Psoas muscle (tissue), 8 donors: ENCODE measurements at places on chromosomes 1 and 21. TPM values are rescaled to one million over a fixed set of nuclear protein-coding genes. Genes with fewer than 3 reads are reported as not detected.

DNA sequence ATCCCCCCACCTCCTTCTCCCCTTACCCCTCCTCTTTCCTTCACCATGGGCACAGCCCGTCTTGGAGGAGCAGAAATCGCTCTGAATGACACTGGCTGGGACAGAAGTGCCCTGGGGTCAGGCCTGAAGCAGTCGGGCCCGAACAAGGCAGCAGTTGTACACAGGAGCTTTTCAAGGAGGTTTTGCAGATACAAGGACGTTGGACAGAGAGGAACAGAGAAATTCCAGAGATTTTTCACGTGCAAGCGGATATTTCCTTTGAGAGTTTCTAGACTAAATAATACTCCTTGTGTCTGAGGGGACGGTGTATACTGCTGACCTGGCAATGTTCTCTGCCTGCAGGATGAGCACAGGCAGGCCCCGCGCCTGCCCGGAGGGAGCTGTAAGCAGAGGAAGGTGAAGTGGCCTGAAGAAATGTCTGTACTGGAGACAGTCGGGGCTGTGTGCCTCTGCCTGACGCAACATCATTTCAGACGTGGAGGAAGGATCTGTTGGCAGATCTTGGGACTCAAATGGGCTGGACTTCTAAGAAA lies 95.3 kb upstream of the SLC25A33 start:
- no peaks in the 10 kb centered on the region for H3K36me3 ChIP-seq
- H3K27me3 ChIP-seq, result no peaks in the 10 kb centered on the region
- peaks cover 62% of the 10 kb centered on the region for H3K4me1 ChIP-seq
- peak; percentile 48 for DNase-seq
- H3K27ac ChIP-seq, result peak overlapping the region; percentile 80
- H3K4me3 ChIP-seq, result no peak overlapping the region

DNA sequence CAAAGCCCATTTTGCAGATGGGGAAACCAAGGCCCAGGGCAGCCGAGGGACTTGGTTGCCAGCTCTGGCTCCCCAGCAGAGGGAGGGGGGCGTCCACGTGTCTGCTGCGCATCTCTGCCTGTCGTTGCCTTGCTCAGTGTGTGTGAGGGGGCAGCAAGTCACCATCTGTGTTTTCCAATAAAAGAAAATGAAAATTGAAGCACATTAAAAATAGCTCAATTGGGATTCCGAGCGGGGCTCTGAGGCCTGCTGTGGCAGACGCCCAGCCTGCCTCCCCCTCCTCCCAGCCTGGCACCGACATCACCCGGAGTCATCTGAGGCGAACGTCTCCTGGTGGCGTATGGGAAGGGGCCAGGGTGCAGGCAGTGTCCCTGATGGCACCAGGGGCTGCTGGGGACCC lies 51.2 kb downstream of the EPHB2 start:
- H3K27ac ChIP-seq, result no peak overlapping the region
- H3K36me3 ChIP-seq, result no peaks in the 10 kb centered on the region
- H3K4me1 ChIP-seq, result no peaks in the 10 kb centered on the region
- H3K27me3 ChIP-seq, result no peaks in the 10 kb centered on the region
- DNase-seq, result no peak
- no peak overlapping the region for H3K4me3 ChIP-seq

- no peaks in the 10 kb centered on the region for H3K27me3 ChIP-seq
- no peak overlapping the region for H3K27ac ChIP-seq
- H3K36me3 ChIP-seq, result peaks cover 8% of the 10 kb centered on the region
- DNase-seq, result no peak
Observed at GRCh38 chr1:21129407-21129806, 47.3 kb downstream of the EIF4G3 start.

GRCh38 chr1:152543820-152544219 lies 22.8 kb downstream of the LCE3E start:
- no peaks in the 10 kb centered on the region for H3K27me3 ChIP-seq
- H3K36me3 ChIP-seq, result no peaks in the 10 kb centered on the region
- DNase-seq, result no peak
- H3K4me1 ChIP-seq, result no peaks in the 10 kb centered on the region

DNA sequence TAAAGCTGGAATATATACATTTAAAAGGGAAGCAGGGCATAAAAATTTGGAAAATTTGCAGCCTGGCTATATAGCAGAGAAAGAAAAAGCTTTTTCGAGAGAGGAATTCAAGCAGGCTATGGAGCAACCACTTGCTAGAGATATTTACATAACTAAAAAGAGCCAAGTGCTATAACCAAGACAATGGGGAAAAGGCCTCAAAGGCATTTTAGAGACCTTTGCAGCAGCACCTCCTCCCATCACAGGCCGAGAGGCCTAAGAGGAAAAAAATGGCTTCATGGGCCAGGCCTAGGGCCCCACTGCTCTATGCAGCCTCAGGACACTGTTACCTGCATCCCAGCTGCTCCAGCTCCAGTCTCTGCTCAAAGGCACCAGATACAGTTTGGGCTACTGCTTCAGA lies 37.0 kb downstream of the CAPN9 start:
- H3K27ac ChIP-seq, result no peak overlapping the region
- no peaks in the 10 kb centered on the region for H3K36me3 ChIP-seq
- H3K4me1 ChIP-seq, result no peaks in the 10 kb centered on the region

DNA sequence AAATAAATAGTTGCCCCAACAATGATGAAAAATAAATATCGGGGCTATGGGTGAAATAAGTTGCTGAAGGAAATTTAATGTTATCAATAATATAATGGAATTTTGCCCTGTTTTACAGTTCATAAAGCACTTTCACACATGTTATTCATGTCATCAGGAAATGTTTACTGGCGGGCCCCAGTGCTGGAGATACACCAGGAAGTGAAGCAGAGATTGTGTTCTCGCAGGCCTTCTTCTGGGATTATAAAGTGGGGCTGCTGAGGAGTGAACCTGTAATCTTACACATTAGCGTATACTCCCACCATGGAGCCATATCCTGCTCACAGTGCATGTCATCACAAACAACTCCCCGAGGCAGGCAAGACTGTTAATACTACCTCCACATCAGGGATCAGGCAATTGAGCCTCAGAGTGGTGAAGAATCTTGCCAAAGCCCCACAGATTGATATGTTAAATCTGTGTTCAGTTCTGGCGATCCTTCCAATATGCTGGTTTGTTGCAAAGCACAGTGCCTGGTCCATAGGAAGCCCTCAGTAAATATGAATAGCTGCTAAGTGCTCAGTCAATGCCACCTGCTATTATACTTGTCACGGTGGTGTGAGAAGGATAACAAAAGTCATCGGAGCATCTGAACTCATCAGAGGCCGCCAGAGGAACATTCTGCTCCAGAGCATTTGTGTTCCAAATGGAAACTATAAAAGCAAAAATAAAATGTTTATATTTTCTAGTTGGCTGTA lies 104.4 kb upstream of the UBE2U start:
- no peaks in the 10 kb centered on the region for H3K36me3 ChIP-seq
- H3K4me1 ChIP-seq, result peaks cover 23% of the 10 kb centered on the region

DNA sequence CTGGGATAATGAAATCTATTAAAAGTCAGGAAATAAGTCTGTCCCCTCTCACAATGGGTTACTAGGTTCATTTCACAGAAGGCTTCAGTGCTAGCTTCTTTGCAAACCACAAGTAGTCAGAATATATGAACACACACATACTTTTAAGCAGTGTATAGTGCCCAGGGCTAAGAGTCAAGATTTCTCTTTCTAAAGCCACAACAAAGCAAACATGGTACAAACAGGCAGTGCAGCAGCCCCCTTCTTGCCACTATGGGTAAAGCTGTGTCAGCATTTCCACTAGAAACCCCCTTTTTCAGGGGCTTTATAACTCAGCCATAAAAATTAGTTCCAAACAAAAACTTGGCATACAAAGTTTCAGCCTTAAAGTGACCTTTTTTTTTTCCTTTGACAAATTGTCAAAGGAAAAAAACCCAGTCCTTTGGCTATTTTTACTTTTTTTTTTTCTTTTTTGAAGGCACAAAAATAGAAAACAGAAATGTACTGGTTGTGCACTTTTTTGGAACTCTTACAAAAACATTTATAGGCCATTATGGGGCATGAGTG lies 315.4 kb downstream of the LMO4 start:
- no peaks in the 10 kb centered on the region for H3K36me3 ChIP-seq
- H3K27ac ChIP-seq, result no peak overlapping the region
- no peaks in the 10 kb centered on the region for H3K4me1 ChIP-seq
- no peaks in the 10 kb centered on the region for H3K27me3 ChIP-seq
- H3K4me3 ChIP-seq, result no peak overlapping the region
- DNase-seq, result no peak

DNA sequence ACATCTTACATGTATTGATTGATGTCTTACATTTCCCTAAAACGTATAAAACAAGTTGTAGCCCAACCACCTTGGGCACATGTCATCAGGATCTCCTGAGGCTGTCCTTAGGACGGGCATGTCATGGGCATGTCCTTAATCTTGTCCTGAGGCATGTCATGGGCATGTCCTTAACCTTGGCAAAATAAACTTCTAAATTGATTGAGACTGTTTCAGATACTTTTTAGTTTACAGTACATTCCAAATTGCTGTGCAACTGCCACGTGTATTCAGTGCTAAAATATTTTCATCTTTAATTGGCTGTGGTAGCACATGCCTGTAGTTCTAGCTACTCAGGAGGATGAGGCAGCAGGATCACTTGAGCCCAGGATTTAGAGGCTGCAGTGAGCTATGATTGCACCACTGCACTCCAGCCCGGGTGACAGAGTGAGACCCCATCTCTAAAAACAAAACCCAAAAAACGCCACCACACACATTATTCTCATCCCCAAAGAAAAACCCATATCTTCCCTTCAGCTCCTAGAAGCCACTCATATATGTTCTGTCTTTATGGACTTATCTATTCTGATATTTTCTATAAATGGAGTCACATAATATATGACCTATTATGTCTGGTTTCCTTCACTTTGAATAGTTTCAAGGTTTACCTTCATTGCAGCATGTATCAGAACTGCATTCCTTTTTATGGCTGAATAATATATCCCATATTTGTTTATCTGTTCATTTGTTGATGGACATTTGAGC lies 96.0 kb upstream of the BTG3 start:
- no peak overlapping the region for H3K4me3 ChIP-seq
- DNase-seq, result no peak
- H3K27ac ChIP-seq, result no peak overlapping the region
- no peaks in the 10 kb centered on the region for H3K27me3 ChIP-seq

DNA sequence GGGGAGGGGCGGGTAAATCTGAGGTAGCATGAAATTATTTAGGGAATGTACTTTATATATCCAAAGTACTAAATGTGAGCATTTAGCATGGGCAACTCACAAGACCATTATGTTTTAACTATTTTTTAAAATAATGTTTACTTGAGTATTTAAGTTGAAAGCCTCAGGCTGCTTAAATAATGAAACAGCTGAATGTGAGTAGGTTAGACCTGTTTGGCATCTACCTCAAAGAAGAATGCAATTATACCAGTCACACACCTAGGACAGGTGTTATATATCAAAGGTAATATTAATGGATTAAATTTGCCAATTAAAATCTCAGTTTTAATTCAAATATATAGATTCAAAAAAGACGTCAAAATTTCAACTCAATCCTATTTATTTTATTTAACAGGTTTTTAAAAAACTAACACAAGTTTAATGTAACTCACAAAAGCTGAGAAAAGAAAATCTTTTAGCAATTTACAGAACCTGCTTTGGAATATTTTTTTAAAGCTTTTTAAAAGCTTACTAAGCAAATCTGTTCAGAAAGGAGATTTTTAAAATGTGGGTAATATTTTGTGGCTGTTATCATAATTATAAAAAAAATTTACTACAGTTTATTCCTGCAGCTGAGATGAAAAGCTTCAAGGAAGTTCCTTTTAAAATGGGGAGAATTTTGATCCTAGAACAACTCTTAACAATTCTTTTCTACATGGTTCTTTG lies 104.6 kb upstream of the LBR start:
- DNase-seq, result no peak
- H3K27ac ChIP-seq, result no peak overlapping the region
- H3K36me3 ChIP-seq, result peaks cover 18% of the 10 kb centered on the region
- H3K4me1 ChIP-seq, result peaks cover 28% of the 10 kb centered on the region

GRCh38 chr1:16013220-16013907 lies 4.5 kb downstream of the HSPB7 start:
- H3K4me3 ChIP-seq, result peak overlapping the region; percentile 84
- no peaks in the 10 kb centered on the region for H3K36me3 ChIP-seq
- peak; percentile 95 for DNase-seq
- H3K27me3 ChIP-seq, result no peaks in the 10 kb centered on the region

DNA sequence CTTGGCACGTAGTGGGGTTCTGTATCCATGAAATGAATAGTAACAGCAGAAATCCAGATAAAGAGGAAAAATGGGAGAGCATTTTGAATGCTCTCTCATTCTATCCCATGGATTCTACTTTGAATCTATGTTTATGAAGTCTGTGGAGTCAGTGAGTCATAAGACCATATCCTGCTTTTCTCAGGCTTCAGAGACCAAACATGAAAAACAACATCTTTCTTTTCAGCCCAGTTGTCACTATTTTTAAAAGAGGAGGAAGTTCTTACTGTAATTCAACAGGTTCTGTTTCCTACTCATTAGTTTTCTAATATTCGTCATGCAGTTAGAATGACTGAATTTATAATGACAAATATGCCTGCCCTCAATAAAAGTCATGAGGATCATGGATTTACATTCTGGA lies 39.4 kb upstream of the CD55 start:
- no peak overlapping the region for H3K4me3 ChIP-seq
- no peaks in the 10 kb centered on the region for H3K27me3 ChIP-seq

Gene FCAMR
- total RNA-seq, result not detected

Gene CLDN17
- total RNA-seq, result not detected

Gene TPM3
- 3,245 TPM for total RNA-seq

Gene LAMTOR5
- total RNA-seq, result 206 TPM

Gene ZNF648
- total RNA-seq, result 0.06 TPM
